ENCODE measurements at places on chromosomes 1 and 21.

DNA sequence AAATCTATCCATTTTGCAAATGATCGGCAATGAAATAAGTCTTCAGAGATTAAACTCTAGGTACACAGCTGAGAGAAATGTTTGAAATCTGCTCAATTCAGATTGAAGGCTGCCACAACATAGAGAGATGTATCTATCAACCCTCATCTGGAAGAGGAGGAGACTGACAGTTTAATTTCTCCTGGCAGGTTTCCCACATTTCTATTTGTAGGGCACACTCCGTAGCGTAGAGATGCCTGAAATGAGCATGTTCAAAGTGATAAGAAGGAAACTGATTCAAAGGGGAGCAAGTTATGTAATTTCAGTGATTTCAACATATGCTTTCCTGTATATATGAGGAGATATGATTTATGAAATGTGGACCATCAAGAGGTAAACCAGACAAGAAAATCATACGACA, 44.1 kb downstream of the NIBAN1 start:
- H3K4me3 ChIP-seq, result no peak overlapping the region
- H3K4me1 ChIP-seq, result no peaks in the 10 kb centered on the region
- no peak for DNase-seq
- no peak overlapping the region for H3K27ac ChIP-seq
- no peaks in the 10 kb centered on the region for H3K27me3 ChIP-seq

DNA sequence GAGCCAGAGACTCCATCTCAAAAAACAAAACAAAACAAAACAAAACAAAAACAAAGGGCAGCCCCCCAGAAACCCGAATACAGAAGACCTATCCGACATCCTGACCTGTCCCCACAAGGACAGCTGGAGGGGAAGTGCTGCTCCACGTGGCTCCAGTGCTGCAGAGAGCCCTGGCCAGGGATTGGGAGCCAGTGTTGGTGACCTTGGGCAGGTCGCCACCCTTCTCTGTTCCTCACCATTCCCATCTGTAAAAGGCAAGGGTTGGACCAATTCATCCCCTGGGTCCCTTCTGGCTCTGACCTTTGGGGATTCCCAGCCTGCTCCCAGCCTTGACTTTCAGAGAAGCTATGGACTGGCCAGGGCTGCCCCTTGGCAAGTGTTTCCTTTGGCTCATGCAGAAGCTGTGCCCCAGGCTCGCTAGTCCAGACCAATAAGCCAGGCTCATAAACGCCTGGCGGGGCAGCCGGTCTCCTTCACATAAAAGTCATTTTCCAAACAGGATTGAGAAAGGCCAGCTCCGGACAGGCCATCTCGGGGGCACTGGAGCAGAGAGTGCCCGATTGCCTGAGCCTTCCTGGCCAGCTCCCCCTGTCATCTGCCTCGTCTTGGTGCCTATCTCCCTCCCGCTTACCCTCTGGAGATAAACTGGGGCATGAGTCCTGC, 20.0 kb upstream of the PADI1 start:
- no peaks in the 10 kb centered on the region for H3K4me1 ChIP-seq
- peaks cover 86% of the 10 kb centered on the region for H3K27me3 ChIP-seq
- no peak overlapping the region for H3K27ac ChIP-seq
- H3K36me3 ChIP-seq, result no peaks in the 10 kb centered on the region
- DNase-seq, result no peak
- no peak overlapping the region for H3K4me3 ChIP-seq

- H3K27ac ChIP-seq, result no peak overlapping the region
- peaks cover 5% of the 10 kb centered on the region for H3K4me1 ChIP-seq
- H3K36me3 ChIP-seq, result no peaks in the 10 kb centered on the region
- H3K4me3 ChIP-seq, result no peak overlapping the region
Observed at GRCh38 chr21:33031152-33031911, 5.6 kb downstream of the OLIG2 start.

GRCh38 chr1:9420835-9421532, 118.3 kb upstream of the SLC25A33 start:
- no peak overlapping the region for H3K4me3 ChIP-seq
- DNase-seq, result no peak
- no peak overlapping the region for H3K27ac ChIP-seq
- no peaks in the 10 kb centered on the region for H3K27me3 ChIP-seq

GRCh38 chr1:2803086-2803930, 1.8 kb upstream of the TTC34 start:
- H3K4me3 ChIP-seq, result no peak overlapping the region
- H3K36me3 ChIP-seq, result no peaks in the 10 kb centered on the region
- no peak overlapping the region for H3K27ac ChIP-seq
- peaks cover 90% of the 10 kb centered on the region for H3K27me3 ChIP-seq
- no peak for DNase-seq
- no peaks in the 10 kb centered on the region for H3K4me1 ChIP-seq

GRCh38 chr1:91790392-91790791, 95.6 kb downstream of the TGFBR3 start:
- no peak overlapping the region for H3K27ac ChIP-seq
- no peaks in the 10 kb centered on the region for H3K4me1 ChIP-seq
- no peak overlapping the region for H3K4me3 ChIP-seq

- no peaks in the 10 kb centered on the region for H3K36me3 ChIP-seq
- H3K4me3 ChIP-seq, result no peak overlapping the region
- H3K27me3 ChIP-seq, result no peaks in the 10 kb centered on the region
- DNase-seq, result no peak
- no peak overlapping the region for H3K27ac ChIP-seq
Observed at GRCh38 chr1:217495249-217495648, 135.6 kb downstream of the GPATCH2 start.

DNA sequence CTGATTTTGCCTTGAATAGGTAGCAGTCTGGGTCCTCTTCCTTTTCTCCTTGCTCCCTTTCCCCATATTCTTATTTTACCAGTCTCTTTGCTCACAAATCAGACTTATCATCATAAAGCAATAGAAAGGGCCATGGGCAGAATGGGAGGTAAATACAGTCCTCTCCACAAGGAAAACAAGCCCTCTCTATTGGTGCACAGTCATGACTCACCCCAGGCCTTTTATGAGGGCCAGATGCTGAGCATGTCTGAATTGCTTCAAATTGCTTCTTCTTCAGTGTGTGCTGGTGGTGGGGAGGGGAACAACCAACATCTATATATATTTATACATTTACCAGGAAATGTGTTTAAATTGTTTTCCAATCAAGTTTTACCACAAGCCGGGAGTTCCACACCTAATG, 75.2 kb downstream of the GFI1 start:
- no peak for DNase-seq

- H3K4me1 ChIP-seq, result 0 out of 2 replicates have a peak, but pooled peaks cover 13% of the 10 kb centered on the region
- H3K27me3 ChIP-seq, result no peaks in the 10 kb centered on the region
- H3K27ac ChIP-seq, result peak overlapping the region; percentile 100
- H3K4me3 ChIP-seq, result peak overlapping the region; percentile 79
Observed at GRCh38 chr1:62436039-62436465, 797 bp upstream of the USP1 start.

- H3K27ac ChIP-seq, result no peak overlapping the region
- H3K4me3 ChIP-seq, result no peak overlapping the region
- DNase-seq, result no peak
Observed at GRCh38 chr1:84347932-84348555, 46.5 kb downstream of the SAMD13 start.

DNA sequence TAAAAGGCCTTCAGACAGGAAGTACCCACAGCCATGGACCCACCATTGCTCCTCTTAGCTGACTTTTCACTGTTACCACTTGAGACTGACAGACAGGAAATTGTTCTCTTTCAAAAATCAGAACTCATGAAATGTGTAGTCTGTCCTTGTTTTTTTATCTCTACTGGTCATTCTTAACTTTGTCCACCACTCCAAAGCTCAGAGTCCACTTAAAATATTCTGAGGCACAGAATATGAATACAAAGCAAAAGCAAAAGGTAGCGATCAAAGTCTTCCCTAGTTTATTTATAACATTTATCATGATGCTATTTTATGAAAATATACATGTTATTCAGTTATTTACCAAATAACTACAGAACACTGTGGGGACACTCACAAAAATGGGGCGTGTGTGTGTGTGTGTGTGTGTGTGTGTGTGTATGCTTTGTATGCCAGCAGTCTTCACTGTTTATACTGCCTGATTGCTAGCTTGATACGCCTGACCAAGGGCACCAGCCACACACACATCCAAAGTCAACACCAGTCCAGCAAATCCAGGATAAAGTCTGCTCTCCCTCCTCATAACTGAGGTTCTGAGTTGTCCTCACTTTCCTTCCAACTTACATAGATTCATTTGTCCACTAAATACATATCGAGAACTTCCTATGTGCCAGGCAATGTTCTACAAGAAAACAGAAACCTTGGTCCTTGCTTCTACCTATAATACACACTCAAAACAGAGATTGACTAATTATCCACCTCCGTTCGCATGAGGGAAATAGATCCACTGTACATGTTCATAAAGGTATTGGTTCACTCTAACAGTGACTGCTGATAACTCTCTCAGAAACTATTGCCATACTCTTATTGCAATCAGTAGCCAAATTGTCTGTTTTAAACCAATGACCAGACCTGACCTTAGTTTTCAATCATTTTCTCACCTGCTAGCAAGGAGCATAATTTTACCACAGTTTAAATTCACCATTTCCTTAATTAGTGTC, 79.4 kb downstream of the ERICH3 start:
- H3K4me3 ChIP-seq, result no peak overlapping the region
- H3K4me1 ChIP-seq, result no peaks in the 10 kb centered on the region
- H3K27ac ChIP-seq, result no peak overlapping the region
- DNase-seq, result no peak
- no peaks in the 10 kb centered on the region for H3K27me3 ChIP-seq

GRCh38 chr1:179175011-179175841, 54.3 kb downstream of the ABL2 start:
- H3K27me3 ChIP-seq, result no peaks in the 10 kb centered on the region
- no peaks in the 10 kb centered on the region for H3K36me3 ChIP-seq
- no peak overlapping the region for H3K4me3 ChIP-seq
- H3K27ac ChIP-seq, result no peak overlapping the region

DNA sequence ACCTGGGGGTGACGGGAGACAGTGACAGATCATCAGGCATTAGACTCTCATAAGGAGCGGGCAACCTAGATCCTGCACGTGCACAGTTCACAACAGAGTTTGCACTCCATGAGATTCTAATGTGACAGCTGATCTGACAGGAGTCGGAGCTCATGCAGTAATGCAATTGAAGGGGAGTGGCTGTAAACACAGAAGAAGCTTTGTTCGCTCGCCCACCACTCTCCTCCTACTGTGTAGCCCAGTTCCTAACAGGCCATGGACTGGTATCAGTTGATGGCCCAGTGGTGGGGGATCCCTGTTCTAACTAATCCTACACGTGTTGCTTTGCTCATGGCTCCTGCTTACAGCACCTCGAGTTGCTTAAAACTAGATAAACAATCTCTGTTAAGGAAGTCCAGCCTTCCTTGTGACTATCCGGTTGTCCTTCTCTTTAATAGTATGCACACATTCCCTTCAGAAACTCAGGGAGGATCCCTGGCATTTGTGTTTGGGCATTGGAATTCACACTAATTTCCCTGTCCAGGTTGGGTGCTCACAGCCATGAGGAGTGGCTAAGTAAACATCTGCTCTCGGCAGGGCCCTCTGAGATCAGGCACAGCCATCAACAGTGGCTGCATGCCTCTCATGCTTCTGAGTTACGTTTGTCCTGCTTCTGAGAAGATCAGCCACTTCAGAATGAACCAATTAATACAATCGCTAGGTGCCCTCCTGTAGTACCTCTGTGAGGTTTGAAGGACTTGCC, 21.1 kb upstream of the F3 start:
- H3K4me3 ChIP-seq, result no peak overlapping the region
- no peaks in the 10 kb centered on the region for H3K27me3 ChIP-seq
- H3K4me1 ChIP-seq, result no peaks in the 10 kb centered on the region
- H3K27ac ChIP-seq, result no peak overlapping the region
- no peaks in the 10 kb centered on the region for H3K36me3 ChIP-seq
- no peak for DNase-seq

DNA sequence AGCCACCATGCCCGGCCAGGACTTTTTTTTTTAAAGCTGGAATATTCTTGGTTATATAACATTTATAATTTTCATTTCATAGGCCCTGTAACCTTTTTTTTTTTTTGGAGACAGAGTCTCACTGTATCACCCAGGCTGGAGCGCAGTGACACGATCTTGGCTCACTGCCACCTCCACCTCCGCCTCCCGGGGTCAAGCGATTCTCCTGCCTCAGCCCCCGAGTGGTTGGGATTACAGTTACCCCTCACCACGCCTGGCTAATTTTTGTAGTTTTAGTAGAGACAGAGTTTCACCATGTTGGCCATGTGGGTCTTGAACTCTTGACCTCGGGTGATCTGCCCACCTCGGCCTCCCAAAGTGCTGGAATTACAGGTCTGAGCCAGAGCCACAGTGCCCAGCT, 12.6 kb downstream of the ZYG11B start:
- no peaks in the 10 kb centered on the region for H3K27me3 ChIP-seq
- no peak for DNase-seq
- H3K4me1 ChIP-seq, result peaks cover 9% of the 10 kb centered on the region
- H3K36me3 ChIP-seq, result no peaks in the 10 kb centered on the region

- H3K36me3 ChIP-seq, result peaks cover 8% of the 10 kb centered on the region
- no peaks in the 10 kb centered on the region for H3K27me3 ChIP-seq
- no peak for DNase-seq
- no peak overlapping the region for H3K4me3 ChIP-seq
Observed at GRCh38 chr1:197129698-197130097, 16.8 kb downstream of the ASPM start.

DNA sequence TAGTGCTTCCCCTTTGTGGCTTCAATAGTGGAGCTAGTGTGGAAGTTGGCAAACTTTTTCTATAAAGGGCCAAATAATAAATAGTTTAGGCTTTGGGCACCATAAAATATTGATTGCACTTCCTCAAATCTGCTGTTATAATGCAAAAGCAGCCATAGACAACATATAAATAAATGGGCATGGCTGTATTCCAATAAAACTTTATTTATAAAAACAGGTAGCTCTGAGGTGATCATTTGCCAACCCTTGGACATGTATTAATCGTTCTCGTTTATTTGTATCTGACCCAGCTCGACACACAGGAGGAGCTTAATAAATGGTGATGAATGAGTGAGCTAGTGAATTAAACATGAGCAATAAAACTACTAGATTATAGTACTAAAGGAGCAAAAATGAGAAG, 13.3 kb downstream of the KAZN start:
- no peaks in the 10 kb centered on the region for H3K36me3 ChIP-seq
- no peak overlapping the region for H3K27ac ChIP-seq
- no peak for DNase-seq
- H3K4me1 ChIP-seq, result no peaks in the 10 kb centered on the region
- no peak overlapping the region for H3K4me3 ChIP-seq

DNA sequence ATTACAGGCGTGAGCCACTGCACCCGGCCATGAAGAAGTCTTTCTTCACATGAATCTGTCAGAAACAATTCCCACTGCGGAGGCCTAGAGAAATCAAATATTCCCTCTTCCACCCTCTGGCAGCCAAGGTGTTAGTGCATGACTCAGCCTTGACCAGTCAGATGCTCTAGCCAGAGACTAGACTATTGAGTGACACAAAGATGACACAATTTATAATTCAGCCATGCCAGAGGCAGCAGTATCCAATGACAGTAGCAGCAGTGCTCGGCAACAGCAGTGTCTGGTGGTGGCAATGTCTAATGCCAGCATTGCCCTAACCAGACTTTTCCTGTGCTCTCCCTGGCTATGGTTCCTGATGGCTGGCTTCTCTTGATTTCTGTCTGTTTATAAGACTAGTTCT, 8.7 kb downstream of the CTXND2 start:
- no peaks in the 10 kb centered on the region for H3K36me3 ChIP-seq
- H3K4me1 ChIP-seq, result peaks cover 19% of the 10 kb centered on the region
- H3K27ac ChIP-seq, result no peak overlapping the region
- DNase-seq, result no peak
